NCI-H1092 treated with DMSO at 0.1 percent for 48 hours (cell line): ENCODE measurements at places on chromosomes 7 and 10.
A peak's percentile ranks its signal among the peaks of the same experiment; 100 is the strongest.

GRCh38 chr7:38217672-38218071 lies 39.6 kb downstream of the STARD3NL start:
- DNase-seq: no peak

DNA sequence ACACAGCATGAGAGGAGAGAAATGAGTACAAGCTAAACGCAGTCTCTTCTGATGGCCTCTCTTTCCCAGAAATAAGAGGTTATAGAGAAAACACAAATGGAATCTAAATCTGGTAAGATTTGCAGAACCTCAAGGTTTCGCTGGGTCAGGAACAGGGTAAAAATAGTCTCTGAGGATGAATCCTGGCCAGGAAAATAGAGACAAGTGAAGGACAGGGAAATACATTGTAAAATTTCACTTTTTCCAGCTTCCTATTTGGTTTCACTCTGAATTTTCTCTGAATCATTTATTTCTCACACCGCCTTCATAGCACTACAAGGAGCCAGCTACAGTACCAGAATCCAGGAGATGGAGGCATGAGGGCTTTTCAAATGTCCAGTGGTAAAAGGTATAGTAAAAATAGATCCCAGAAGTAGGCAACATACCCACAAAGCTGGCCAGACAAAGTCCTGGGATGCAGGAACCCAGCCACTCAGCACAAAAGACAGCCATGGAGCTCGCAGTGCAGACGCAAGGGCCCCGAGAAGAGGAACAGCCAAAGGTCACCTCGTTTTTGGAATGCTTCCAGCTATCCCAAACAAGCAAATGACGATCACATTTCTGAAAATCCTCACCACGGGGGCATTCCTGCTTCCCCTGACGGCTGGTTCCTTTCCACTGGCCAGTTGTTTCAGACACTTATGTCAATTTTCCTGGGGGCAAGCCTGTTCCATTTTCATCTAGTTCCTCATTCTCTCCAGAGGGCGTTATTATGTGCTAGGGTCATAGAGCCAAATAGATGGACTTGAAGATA lies 21.5 kb upstream of the IKZF1 start:
- no peak for DNase-seq

DNA sequence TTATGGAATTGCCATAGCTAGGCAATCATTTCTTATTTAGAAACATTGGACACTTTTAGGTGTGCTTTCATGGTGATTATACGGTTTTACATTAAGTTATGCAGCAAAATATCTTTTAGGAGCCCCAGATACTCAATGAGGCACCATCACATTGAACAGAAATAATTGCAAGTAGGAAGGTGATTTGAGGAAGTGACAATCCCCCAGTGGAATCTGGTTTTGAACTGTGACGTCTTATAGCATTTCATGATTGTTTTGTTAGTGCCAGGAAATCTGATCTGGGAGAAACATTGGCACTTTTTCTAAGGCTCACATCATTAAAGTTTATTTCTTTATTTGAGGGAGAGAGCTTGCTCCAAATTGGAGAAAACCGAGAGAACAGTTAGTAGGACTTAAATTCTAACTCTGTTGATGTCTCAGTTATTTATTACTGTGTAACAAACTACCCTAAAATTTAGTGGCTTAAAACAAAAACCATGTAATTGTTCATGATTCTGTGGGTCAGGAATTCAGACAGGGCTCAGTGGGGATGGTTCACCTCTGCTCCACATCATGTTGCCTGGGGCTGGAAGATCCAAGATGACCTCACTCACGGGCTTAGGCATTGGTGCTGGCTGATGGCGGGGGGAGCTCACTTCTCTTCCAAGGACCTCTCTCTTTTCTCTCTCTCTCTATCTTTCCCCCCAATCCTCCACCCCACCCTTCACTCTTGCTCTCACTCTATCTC lies 78.2 kb upstream of the STEAP1B start:
- no peak for DNase-seq

- DNase-seq: no peak
Measured at GRCh38 chr7:37054624-37055241, 330.4 kb upstream of the AOAH start.

GRCh38 chr10:89657302-89657701 lies 12.3 kb upstream of the PANK1 start:
- DNase-seq: no peak

DNA sequence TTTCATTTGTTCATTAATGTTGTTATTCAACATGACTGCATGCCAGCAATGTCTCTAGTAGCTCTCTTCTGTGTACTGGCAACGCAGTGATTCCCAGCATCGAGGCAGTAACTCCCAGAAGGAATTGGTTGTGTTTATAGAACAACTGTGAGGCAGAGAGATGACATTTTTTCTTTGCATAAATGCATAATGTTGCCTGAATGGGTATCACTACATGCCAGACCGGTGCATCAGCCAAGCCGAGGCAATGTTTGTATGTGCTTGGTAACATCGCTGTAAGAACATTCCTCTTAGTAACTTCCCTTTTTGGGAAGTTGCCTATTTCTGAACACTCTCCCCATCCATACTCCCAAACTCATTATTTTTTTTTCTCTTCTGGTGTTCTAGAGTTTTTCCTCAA lies 182.9 kb downstream of the HTR7 start:
- DNase-seq: no peak

- no peak for DNase-seq
Measured at GRCh38 chr10:99834410-99834809, 52.0 kb downstream of the ABCC2 start.

DNA sequence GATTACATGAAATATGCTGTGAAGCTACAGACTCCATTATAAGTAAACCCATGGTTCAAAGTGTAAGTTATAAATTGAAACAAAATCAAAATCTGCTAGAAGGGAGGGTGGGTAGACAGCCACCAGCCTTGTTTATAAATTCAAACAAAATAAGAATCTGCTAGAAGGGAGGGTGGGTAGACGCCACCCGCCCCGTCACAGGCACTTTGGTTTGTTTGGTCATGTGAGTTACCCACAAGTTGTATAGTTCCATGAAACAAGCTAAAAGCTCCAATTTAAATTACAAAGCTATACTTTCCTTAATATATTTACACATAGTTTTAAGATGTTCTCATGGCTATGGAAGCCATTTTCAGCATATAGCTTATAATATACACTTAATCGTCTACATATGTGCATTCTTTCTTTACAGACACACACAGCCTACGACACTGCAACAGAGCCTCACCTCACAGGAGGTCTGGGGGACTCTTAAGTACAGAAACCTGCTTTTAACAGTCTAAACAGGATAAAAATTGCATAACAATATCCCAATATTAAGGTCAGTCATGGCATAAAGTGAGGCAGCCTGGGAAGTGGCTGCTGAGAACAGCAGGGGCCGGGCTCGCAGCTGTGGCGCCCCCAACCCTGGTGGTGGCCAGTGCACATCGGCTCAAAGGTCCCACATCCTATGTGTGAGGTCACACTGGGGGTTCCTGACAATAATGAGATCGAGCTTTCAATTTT lies 28.1 kb upstream of the NCAPG2 start:
- DNase-seq: no peak

- DNase-seq: peak; percentile 82
Measured at GRCh38 chr7:29331163-29331562, 136.6 kb downstream of the CHN2 start.

GRCh38 chr7:107262857-107263256 lies 94.1 kb downstream of the HBP1 start:
- no peak for DNase-seq

DNA sequence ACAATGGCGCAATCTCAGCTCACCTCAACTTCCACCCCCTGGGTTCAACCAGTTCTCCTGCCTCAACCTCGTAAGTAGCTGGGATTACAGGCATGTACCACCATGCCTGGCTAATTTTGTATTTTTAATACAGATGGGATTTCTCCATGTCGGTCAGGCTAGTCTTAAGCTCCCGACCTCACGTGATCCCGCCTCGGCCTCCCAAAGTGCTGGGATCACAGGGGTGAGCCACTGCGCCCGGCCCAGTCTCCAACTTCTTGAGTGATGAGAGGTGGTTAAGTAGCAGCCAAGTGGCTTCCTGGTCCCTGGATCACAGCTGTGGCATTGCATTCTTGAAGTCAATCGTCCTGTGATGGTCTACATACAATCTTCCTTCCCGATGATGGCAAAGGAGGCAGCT lies 46.1 kb upstream of the NFE2L3 start:
- no peak for DNase-seq

GRCh38 chr10:11359869-11360268 lies 251.6 kb downstream of the USP6NL start:
- DNase-seq: no peak

- DNase-seq: no peak
Measured at GRCh38 chr10:62054830-62055229, 153.3 kb downstream of the ARID5B start.

- no peak for DNase-seq
Measured at GRCh38 chr10:102479651-102480050, 22.9 kb downstream of the ACTR1A start.

DNA sequence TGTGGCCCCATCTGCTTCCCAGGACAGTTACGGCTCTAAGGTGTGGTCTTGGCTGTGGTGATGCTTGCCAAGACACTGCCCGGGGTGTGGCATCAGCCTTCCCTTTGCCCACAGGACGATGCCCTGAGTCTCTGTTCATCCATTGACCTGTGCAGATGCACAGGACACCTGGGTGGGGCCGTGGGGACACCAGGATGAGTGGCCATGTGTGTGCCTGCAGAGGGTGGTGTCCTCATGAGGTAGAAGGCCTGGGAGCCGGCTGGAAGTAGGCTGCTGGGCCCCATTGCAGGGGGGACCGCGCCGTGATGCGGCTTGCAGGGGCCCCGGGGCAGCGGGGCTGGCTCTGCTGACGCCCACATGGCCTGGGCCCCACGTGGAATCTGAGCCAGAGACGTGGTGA lies 22.4 kb upstream of the PWWP2B start:
- no peak for DNase-seq

- no peak for DNase-seq
Measured at GRCh38 chr10:119786117-119786769, 60.4 kb downstream of the INPP5F start.

- DNase-seq: no peak
Measured at GRCh38 chr10:48523820-48524758, 80.8 kb downstream of the ARHGAP22 start.

DNA sequence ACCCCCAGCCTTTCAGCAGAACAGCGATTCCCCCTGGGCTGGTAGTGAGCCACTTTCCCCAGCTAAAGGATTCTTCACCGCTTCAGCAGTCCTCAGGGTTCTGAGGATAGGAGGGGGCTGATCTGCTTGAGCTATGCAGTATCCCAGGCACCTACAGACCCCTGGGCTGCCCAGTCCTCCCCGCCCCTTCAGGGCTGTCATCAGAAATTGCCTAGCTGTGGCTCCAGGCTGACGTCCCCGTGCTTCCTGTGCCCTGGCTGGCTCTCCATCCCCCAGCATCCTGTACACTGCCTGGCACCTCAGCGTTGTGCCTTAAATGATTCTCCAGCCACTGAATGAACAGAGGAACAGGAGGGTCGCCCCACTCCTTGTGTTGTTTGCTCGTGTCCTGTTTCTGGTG lies 38.4 kb upstream of the CDH23 start:
- DNase-seq: no peak

GRCh38 chr7:39761449-39761848 lies 138.1 kb downstream of the RALA start:
- DNase-seq: no peak

GRCh38 chr10:97534746-97535367 lies 36.1 kb downstream of the UBTD1 start:
- no peak for DNase-seq

- no peak for DNase-seq
Measured at GRCh38 chr10:22504766-22505165, 159.5 kb downstream of the SPAG6 start.

DNA sequence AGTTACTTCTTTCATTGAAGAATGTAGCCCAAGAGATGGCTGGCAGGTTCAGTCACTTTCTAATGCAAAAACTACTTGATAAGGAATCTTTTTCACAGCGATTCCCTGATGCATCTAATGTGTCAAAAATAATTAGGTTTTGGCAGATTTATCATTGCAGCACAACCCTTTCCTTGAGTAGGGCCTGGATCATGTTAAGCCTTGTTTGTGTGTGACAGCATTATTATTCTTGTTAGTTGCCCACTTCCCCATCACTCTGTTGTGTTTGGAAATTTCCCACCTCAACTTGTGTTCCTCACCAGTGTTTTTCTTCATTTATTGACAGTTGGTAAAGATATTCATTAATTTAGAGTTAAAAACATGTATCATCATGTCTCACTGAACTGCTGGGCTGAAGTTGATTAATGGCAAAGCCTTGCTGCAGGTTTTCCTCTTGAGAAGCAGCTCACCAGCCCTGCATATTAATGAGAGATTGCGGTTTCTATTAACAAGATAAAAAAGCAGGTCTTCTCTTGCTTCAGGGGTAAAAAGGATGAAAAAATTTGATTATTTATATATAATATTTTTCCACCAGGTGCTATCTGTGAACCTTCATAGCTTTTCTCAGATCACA lies 233.3 kb upstream of the MDFIC start:
- DNase-seq: no peak

GRCh38 chr10:93068411-93069244 lies 5.1 kb upstream of the CYP26A1 start:
- DNase-seq: peak; percentile 27

- DNase-seq: no peak
Measured at GRCh38 chr7:368651-369475, 78.9 kb downstream of the FOXL3 start.

DNA sequence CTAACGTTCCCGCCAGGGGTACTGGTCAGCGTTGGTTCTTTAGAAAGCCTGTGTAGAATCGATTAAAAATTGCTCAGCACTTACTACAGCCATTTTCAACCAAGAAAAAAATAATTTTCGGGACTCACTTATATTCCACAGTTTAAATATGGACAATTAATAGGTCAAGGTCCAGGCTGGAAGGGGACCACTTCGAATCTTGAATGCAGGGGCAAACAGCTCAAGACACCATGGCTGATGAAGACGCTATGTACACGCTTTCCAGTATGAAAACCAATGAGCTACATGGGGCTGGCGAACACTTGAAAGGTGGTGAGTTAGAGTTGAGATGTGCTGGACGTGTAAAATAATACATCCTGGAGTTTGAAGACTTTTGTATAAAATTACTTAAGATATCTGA lies 87.2 kb downstream of the PRKCQ start:
- no peak for DNase-seq
